ENCODE measurements at places on chromosomes 3 and 15. TPM values are rescaled to one million over a fixed set of nuclear protein-coding genes. Genes with fewer than 3 reads are reported as not detected.

GRCh38 chr3:163914567-163914966, 1163.7 kb downstream of the SI start:
- H3K27ac ChIP-seq, result no peak overlapping the region
- H3K4me3 ChIP-seq, result no peak overlapping the region
- H3K27me3 ChIP-seq, result no peaks in the 10 kb centered on the region
- DNase-seq, result no peak
- no peaks in the 10 kb centered on the region for H3K36me3 ChIP-seq

Gene ACP3
- total RNA-seq, result 7.7 TPM

Gene GOLGA6L9
- total RNA-seq, result 3.3 TPM

DNA sequence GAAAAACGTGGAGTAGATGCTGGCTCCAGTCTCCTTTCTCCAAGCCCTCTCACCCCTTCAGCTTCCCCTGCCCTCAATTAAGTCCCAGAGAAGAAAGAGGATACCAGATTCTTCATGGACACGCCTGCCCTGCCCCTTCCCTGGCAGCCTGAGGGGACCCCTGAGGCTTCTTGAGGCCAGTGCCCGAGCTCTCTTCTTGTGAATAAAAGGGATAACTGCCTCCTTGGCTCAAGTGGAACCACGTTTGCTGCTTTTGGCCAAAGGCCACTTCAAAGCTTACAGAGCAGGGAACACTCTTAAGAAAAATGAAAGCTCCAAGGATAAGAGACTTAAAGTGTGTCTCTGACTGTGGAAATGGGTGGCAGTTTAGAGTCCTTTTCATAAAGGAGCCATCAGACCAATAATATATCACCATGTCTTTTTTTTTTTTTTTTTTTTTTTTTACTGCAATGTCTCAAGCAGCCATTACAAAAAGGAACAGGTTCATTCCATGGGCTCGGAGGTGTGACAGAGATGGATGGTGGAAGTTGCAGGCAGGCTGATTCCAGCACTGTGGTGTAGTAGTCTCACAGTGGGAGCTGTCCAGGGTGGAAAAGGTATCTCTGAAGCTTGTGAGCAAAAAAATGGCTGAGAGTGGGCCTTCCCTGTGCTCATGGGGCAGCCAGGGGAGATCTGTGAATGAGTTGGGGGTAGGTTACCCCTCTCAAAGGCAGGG, 108.8 kb downstream of the SEMA5B start:
- peak; percentile 57 for DNase-seq
- peaks cover 35% of the 10 kb centered on the region for H3K27me3 ChIP-seq
- no peak overlapping the region for H3K4me3 ChIP-seq

DNA sequence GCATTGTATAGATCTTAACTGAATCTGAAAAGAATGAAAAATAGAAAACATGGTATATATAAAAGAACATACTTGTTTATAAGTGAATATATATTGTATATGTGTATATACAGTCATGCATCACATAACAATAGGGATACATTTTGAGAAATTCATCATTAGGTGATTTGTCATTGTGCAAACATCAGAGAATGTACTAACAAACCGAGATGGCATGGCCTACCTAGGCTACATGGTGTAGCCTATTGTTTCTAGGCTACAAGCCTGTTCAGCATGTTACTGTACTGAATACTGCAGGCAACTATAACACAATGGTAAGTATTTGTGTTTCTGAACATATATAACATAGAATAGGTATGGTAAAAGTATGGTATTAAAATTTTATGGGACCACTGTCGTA, 64.6 kb upstream of the CHRM5 start:
- no peaks in the 10 kb centered on the region for H3K4me1 ChIP-seq
- no peak for DNase-seq
- H3K27ac ChIP-seq, result no peak overlapping the region
- H3K4me3 ChIP-seq, result no peak overlapping the region
- H3K27me3 ChIP-seq, result no peaks in the 10 kb centered on the region

DNA sequence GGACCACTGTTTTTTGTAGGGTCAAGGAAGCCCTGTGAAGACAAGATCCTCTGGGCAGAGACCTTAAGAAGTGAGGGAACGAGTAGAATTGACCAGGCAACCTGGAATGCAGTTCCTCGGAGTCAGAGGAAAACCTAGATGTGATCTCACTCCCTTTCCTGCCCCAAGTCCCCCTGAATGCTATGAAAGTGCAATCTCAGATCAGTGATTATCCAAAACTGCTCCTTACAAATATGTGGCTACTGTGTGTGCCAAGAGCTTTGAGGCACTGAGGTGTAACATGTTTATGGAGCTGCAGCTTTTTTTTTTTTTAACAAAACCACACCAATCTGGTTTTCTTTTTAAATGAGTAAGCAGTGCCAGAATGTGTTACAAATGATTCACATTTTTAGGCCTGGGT, 35.8 kb downstream of the THSD4 start:
- no peak overlapping the region for H3K27ac ChIP-seq
- H3K27me3 ChIP-seq, result no peaks in the 10 kb centered on the region
- no peaks in the 10 kb centered on the region for H3K36me3 ChIP-seq

DNA sequence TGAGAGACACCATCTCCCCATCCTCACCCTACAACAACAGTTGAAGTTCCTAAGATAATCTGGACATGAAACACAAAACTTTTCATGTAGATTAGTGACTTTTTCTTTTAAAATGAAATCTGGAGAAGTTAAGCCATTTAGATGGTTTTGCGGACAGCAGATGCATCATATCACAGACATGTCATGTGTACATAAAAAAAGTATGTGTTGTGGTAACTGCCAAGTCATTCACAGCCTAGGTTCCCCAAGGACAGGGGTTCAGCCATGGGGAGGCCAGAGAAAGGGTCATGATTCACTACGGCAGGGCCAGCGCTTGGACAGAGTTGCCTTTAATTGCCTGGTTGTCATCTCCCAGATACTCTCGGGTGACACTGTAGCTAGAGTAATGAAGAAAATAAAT, 163.2 kb downstream of the PDZRN3 start:
- H3K27me3 ChIP-seq, result no peaks in the 10 kb centered on the region
- no peaks in the 10 kb centered on the region for H3K36me3 ChIP-seq
- no peak overlapping the region for H3K4me3 ChIP-seq
- DNase-seq, result no peak

DNA sequence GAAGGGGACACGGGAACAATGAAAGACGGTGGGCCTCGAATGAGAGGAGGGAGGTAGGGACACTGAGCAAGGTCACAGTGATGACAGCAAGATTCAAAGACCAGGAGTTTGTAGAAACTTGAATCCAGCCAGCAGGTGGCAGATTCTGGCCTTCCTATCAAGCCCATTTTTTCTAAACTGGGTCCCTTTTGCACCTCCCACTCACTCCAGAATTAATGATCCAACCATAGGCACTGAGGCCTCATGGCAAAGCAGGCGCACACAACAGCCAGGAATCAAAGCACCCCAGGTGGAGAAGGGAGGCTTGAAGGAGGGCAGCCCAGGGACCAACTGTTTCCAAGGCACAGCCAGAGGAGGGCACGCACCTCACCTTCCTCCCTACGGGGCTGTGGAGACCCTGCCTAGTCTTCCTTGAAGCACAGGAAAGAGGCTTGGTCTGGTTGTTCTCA, 90.2 kb downstream of the ANP32A start:
- peaks cover 23% of the 10 kb centered on the region for H3K4me1 ChIP-seq
- H3K27ac ChIP-seq, result no peak overlapping the region
- H3K27me3 ChIP-seq, result no peaks in the 10 kb centered on the region
- peak; percentile 66 for DNase-seq

Data from hepatocyte (in vitro differentiated cells).